ENCODE measurements at places on chromosomes 1 and 21.

GRCh38 chr1:117605164-117605773 lies 579 bp upstream of the TENT5C start:
- no peak for DNase-seq

DNA sequence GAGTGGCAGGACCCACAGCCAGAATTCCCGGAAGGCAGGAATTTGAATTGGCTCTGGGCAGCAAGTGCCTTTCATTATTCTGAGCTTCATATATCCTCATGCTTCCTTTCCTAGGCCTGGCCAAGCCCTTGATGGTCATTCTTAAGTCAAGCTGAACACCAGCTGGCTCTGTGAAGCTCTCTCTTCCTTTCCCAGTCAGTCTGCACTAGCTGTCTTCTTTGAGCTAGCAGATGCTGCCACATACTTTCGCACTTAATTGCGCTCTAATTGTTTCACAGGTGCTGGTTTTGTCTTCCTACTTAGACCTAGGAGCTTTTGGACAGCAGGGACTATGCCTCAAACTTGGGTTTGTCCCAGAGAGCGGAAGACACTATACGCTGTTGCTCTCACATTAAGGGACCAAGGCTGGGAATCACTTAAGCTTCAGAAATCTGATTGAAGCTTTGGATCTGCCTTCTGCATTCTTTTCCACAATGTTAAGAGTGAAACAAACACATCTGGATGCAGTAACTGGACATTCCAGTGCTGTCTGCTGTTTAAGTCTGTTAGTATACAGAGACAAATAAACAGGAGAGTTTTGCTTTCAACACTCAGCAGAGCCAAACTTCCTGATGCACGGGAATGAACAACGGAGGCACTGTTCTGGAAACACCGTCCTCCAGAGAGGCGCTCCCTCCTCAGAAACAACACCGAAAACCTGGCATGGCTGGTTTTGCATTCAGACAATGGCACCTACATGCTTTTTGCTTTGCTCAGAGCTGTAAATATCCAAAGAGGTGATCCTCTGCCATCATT lies 2.2 kb downstream of the TLR5 start:
- DNase-seq: no peak

DNA sequence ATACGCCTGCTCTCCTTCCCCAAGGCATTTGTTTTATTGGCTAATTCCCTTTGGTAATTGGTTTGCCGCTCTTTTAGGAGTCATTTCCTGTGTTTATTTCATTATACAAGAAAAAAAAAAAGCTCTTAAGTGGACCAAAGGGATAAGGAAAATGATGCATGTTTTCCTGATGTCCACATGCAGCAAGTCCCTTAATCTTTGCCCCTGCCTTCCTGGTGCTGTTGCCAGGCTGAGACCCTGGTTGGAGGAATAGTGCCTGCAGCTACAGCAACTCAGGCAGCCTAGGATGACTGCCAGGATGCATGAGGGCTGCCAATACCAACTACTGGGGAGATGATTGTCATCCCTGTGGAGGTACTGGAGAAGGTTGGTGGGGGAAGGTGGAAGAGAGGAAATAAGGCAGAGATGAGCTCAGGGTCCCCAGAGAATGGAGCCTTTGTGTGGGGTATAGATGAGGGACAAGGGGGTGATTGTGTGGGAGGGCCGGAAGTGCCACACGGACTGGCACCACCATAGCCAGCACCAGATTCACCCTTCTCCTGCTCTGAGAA lies 6.1 kb upstream of the GATAD2B start:
- DNase-seq: no peak

DNA sequence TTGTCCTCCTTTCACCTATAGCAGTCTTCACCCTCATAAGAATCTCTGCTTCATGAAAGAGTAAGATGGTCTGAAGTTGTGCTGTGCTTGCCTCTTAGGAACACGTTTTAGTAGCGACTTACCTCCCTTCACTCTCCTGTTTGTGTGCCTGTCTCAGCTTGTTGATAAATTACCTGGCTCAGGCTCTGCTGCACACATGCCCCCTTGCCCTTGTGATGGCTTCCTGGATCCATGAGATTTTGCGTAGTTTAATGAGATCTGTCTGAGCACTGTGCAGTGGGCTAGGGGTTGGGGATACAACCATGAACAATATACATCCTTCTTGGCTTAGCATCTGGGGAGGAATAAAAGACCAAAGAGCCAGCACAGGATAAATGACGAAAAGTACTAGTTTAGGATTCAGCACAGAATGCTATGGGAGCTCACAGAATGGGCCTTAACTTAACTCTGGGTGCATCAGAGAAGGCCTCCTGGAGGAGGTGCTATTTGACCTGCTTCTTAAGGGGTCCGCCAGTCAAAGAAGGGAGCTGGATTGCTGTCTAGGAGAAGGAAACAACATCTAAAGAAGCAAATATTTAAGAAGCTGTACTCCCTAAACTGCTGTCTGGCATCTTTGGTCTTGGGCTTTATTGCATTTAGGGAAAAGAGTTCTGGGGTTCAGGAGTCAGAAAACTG lies 175.7 kb upstream of the PLXNA2 start:
- no peak for DNase-seq

GRCh38 chr21:34201001-34201400 lies 127.6 kb downstream of the MRPS6 start:
- no peak for DNase-seq

GRCh38 chr1:45973121-45973520 lies 159.3 kb downstream of the PIK3R3 start:
- no peak for DNase-seq
